ENCODE measurements at places on chromosomes 4 and X. TPM values are rescaled to one million over a fixed set of nuclear protein-coding genes. Genes with fewer than 3 reads are reported as not detected.

DNA sequence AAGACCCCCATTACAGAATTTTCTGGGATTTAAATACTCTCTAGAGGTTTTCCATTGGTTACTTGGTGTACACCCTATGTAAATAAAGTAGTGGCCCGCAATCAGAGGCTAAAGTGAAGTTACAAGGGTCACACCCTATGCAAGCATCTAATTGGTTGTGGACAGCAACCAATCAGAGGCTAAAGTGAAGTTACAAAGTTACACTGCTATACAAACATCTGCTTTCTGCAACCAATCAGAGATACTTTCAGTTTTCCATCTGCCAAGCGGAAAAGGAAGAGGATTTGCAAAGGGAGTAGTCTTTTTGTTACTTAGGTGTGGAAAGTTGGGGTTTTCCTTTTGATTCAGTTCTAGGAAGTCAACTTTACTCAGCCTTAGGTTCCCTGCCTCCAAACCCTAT, 2.0 kb upstream of the ATRX start:
- DNase-seq = no peak

Gene CISD2
- 18.2 TPM for total RNA-seq

- no peak for DNase-seq
These were observed 444.7 kb downstream of the IQCM start for GRCh38 chr4:149370785-149371420.

DNA sequence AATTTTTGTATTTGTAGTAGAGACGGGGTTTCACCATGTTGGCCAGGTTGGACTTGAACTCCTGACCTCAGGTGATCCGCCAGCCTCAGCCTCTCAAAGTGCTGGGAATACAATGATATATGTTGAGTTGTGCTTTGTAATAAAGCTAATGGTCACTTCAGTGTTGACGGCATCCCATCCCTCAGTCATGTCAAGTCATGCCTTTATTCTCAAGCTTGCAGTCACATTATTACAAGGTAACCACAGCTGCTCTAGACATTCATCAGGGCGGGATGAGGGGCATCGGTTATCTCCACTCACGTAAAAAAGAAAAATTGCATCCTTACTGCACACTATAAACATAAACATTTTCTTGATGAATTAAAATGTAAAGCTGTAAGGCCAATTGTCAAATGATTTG, 12.8 kb upstream of the FAT1 start:
- no peak for DNase-seq

DNA sequence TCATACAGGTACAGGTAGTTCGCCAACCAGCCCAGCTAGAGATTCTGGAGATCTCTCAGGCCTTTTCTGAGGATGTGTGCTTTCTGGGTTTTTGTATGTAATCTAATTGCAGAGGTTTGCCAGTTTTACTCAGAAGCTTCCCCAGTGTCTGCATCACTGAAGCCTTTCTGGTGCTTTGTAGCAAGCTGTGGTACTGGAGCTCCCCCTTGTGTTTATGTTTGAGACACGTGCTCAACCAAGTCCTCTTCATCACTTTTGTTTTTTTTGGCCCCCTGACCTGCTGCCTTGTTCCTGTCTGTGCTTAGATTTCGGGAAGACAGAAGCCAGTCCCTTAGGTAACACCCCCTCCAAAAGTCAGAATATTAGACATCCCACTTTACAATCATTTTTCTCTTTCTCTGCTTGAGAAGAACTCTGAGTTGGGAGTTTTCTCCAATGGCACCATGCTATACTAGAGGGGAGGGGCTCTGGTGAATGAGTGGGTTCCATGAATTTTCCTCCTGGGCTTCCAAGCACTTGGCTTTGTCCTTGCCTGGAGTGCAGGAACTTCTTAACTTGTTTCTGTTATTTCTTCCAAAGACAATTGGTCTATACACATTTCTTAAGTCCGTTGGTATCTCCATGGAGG, 128.4 kb upstream of the TBC1D9 start:
- DNase-seq = peak; percentile 53

Gene NDP
- total RNA-seq = 0.78 TPM

DNA sequence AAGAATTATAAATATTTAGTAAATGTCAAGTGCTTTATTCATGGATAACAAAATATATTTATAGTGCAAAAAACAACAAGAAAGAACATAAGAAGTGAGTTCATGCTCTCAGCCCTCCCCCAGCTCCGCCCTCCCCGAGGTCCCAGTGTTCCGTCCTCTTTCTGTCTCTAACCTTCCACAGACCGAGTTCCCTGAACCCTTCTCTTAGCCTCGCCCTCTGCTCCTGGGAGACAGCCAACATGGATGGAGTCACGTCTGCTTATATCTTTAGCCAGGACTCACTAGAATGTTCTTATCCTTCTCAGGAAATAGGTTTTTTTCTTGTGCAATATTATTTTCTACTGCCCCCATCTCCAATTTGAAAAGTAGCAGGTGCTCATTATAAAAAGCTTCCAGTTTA, 40.1 kb upstream of the HELT start:
- no peak for DNase-seq

DNA sequence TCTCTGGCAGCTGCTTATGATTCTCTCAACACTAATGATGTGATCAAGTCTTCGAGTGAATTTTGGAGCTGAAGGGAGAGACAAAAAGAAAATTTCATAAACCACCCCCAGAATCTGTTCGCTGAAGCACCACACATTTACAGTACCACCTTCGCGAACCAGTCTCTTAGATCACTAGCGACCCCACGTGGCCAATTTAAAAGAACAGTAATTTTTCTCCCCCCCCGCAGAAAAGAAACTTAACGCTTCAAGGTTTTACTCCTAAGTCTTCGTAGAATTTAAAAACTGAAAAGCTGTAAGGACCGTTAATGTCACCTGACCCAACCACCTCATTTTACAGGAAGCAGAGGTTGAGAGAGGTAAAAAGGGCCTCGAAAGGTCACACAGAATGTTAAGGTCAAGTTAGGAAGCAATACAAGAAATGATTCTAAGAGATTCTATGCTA, 187.5 kb downstream of the QDPR start:
- no peak for DNase-seq

DNA sequence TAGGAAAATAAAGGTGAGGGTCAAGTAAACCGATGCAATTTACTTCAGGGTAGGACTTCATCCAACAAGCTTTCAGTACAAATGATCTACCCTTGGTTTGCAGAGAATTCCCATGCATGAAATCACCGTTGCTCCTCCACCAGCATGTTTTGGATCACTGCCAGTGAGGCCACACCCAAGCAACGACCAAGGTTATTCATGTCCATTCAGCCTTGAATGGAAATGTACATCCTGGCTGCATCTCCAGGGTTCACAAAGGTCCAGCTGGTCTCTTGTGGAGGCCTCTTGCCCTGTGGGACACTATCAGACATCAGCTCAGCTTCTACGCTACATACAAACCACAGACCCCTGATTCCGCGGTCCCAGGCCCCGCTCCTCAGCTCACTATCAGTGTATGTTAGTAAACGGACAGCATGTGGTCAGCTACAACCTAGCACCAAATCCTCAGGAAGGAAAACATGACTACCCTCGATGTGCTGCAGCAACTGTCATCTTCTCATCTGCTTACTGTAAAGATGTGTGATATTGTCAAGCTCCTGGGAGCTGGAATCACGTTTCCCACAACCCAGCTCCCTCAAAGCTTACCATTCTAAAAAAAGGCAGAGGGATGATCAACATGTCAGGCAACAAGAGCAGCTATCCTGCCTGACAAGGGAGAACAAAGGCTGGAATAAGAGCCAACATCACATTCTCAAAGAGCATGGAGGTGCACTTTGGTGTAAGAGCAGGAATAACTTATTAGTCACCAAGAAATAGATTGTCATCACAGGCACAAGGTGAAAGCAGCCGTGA, 4.9 kb downstream of the LYAR start:
- DNase-seq = no peak

- no peak for DNase-seq
These were observed 8.1 kb downstream of the ACSL1 start for GRCh38 chr4:184817494-184818215.

DNA sequence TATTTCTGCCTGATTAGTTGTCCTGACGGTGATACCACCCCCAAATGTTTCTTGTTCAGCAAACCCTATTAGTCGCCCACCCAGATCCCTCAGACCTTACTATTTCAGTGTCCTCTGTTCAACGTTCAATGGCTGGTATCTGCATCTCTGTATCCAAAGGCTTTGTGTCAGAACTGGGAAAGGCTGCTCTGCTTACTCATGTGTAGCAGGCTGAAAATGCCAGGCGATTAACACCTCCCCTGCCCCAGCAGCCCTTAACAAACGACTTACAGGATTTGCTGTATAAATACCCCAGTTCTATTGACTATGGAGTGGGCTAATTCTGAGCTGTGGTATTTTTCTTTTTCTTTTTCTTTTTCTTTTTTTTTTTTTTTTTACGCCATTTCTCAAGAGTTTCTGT, 415.0 kb downstream of the ZNF674 start:
- DNase-seq = no peak

DNA sequence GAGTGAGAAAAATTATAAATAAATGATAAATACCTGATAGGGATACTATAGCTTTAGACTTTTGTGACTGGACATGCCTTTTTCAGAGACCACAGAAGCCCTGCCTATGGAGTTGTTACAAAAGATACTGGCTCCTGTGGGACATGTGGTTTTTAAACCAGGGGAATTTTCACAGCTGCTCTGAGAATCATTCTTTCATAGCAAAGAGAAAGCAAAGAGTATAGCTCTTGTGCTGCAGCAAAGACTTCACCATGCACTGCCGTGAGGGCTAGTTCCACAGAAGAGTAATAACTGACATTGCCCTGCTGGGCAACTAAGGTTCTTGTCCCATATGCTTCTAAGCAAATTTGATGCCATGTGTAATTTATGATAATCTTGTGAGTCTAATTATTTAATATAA, 98.2 kb downstream of the MAPK10 start:
- DNase-seq = no peak

- peak; percentile 61 for DNase-seq
These were observed 812 bp upstream of the KDM6A start for GRCh38 chrX:44871931-44872820.

GRCh38 chr4:184347251-184348239, 126.8 kb downstream of the IRF2 start:
- peak; percentile 78 for DNase-seq
